Colonic mucosa (tissue), 4 donors: ENCODE measurements at places on chromosomes 5 and 9. TPM values are rescaled to one million over a fixed set of nuclear protein-coding genes. Genes with fewer than 3 reads are reported as not detected.

PIP5KL1 gene
- 0.89 TPM for total RNA-seq

CERCAM gene
- 9.3 TPM for total RNA-seq

ZNF608 gene
- 20.0 TPM for total RNA-seq

TNFSF8 gene
- 0.91 TPM for total RNA-seq

GAS1 gene
- total RNA-seq = 0.74 TPM

GABRA1 gene
- not detected for total RNA-seq

DNA sequence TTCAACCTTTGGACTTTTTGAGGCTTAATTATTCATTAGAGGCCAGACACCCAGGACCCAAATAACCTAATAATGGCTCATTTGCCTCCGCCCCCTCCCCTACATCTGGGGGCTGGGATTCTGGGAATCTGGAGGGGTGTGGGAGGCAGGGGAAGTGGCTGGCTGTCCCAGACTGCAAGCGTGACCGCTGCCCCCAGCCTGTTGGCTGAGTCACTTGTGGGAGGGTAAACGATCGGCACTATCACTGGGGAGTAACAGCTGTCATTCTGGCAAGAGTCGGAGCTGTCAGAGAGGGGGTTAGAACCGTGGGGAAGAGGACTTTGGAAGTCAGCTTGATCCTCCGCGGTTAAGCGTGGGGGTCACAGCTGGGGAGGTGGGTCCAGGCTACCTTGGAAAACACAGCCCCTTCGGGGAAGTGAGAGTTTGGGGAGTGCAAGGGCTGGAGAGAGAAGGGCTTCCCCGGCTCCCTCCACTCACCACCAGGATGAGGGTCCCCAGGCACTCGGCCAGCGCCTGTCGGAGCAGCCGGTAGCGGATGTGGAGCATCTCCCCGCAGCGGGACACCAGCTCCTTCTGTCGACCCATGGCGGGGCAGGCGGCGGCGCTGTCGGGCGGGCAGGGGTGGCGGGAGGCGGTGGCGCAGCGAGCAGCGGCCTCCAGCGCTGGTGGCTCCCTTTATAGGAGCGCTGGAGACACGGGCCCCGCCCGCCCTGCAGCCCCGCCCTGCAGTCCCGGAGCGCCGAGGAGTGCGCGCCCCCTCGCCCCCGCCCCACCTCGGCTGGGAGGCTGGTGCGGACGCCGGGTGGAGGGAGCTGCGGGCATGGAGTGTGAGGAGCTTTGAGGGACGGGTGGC lies at the start of gene AQP3:
AQP3 (minus strand) TSS at position 648 of the 853 bp plus-strand sequence; CDS start at position 585, 63 bp downstream.
- DNase-seq = peak; percentile 73
- H3K4me3 ChIP-seq = peak within 1 kb of the TSS; percentile 16
- no peaks in the 10 kb centered on the region for H3K36me3 ChIP-seq
- peak within 1 kb of the TSS; percentile 61 for H3K27ac ChIP-seq
